Activated CD8-positive, alpha-beta memory T cell treated with anti-CD3 and anti-CD28 coated beads for 1 hour (primary cell): ENCODE measurements at places on chromosomes 11 and 22.

- DNase-seq: no peak
Observed at GRCh38 chr11:46480909-46481308, 89.3 kb upstream of the CHRM4 start.

DNA sequence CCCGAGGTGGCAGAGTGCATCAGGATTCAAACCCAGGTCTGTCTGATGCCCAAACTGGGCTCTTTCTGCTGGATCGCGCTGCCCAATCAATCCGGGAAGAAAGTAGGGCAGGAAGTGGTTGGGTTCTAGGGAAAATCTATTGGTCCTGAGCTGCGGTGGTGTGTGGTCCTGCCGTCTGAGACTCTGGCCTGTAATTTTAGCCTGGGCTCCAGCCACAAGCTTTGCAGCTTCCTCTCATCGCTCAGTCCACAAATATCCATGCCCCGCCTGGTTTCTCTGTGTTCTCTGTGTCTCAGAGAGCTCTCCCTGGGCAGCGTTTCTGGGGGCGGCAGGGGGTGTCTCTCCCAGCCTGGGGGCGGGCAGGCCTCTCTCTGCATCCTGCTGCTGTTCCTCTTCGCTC lies 18.7 kb downstream of the CACNG2 start:
- DNase-seq: no peak

GRCh38 chr11:94895451-94895850 lies 77.9 kb downstream of the CWC15 start:
- DNase-seq: no peak

- DNase-seq: no peak
Observed at GRCh38 chr11:31819621-31820437, 8.7 kb upstream of the PAX6 start.

DNA sequence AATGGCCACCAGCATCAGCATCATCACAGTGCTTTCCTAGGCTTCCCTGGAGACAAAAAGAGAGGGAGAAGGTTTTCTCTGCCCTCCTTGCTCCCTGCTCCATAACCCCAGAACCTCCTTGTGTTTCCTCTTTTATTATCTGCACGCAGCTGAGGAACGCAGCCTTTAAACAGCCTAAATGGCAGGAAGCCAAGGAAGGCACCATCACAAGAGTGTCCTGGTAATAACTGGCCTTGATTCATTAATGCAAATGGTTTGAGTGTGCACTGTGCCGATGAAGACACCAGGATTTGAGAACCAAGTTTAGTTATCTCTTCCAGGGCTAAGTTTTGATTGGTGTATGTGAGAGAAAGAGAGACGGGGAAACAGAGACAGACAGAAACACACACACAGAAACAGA lies 29.4 kb upstream of the DRD2 start:
- no peak for DNase-seq

DNA sequence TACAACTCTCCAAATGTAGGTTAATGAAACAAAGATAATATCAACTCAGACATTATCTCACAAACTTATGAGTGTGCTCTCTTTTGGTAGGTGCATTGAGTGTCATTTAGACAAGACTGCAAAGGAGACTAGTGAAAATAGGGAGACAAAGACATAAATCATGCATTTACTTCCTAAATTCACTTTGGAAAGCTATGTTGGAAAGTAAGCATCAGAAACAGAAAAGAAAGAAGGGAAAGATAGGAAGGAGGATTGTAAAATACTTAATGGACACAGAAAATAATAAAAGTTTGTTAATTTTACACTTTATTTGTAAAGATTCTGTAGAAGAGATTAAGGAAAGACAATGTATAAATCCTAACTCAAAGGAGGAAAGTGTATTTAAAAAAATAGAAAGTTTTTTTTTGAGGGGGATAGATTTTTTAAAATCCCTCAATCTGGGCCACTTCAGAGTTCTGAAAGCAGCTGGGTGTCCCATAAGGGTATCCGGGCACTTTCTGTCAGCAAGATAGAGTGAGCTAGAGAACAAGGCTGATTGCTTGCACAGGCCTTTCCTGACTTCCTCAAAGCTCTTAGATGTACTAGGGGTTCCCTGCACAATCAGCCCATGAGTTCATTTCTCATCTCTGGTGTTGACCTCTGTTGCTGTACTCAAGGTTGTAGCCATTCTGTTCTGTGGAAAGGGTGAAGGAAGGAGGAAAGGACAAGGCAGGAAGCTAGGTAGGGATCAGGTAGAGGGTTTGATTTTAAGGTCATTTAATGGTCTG lies 22.4 kb upstream of the RDX start:
- no peak for DNase-seq

DNA sequence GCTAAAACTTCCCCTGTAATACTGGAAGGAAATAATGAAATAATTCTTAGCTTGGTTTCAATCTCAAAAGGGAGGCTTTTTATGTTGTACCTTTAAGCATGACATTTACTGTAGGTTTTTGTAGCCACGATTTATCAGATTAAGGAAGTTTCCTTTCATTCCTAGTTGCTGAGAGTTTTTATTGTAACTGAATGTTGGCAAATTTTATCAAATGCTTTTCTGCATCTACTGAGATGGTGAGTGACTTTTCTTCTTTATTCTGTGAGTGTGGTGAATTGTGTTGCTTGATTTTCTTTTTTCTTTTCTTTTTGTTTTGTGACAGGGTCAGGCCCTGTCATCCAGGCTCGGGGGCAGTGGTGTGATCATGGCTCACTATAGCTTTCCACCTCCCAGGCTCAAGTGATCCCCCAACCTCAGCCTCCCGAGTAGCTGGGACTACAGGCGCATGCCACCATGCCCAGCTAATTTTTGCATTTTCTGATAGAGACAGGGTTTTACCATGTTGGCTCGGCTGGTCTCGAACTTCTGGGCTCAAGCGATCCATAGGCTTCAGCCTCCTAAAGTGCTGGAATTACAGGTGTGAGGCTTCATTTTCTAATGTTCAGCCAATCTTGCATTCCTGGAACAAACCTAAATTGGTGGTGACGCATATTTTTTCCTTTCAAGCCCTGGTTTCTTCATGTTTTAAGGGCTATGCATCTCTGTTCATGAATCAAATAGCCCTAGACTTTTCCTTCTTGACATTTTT lies 26.2 kb downstream of the SUSD2 start:
- no peak for DNase-seq
